ENCODE measurements at places on chromosomes 5 and 9.

DNA sequence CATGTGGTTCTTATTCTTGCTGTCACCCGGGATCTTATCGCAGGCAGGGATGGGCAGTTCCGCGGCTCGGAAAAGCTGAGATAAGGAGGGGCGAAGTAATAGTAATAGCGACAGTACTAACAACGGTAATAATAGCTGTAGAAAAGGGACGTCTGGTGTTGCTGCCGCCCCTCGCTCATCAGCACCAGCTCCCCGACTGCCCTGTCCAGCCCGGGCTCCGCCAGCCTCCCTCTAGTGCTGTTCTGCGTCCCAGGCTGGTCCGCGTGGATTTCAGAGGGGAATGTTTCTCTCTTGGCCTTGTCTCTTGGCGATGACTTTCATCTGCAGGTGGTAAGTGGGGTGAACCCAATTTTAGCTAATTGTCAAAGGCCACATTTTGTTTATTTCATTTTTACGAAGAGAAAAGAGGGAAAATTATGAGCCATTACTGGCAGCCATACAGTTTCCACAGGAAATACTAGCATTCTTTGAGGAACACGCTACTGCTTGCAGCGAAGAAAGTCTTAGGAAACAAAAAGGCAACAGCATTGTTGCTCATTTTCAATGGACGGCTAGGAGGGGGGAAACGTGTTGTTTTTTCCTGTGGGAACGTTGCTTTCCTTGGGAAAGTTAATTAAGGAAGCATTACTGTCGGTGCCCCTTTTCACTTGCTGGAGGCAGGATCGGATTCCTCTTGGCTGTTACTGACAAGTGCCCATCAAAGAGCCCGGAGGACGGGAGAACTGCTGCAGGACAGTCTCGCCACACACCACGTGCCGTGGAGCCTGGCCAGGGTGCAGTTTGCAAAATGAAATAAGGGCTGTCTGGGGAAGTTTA, 762 bp downstream of the SNCAIP start:
- peak; percentile 40 for DNase-seq

GRCh38 chr9:35726931-35727330, 5.1 kb downstream of the TLN1 start:
- DNase-seq: no peak

- DNase-seq: peak; percentile 45
These were observed 141.5 kb downstream of the KDM4C start for GRCh38 chr9:6899274-6899673.

DNA sequence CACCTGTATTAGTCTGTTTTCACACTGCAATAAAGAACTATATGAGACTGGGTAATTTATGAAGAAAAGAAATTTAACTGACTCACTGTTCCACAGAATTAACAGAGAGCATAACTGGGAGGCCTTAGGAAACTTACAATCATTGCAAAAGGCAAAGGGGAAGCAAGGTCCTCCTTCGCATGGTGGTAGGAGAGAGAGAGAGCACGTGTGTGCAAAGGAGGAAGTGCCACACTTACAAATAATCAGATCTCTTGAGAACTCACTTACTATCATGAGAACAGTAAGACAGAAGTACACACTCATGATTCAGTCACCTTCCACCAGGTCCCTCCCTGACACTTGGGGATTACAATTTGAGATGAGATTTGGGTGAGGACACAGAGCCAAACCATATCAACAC, 258.7 kb downstream of the TRIM32 start:
- no peak for DNase-seq
